Bronchus fibroblast of lung (primary cell): ENCODE measurements at places on chromosomes 5 and 9. TPM values are rescaled to one million over a fixed set of nuclear protein-coding genes. Genes with fewer than 3 reads are reported as not detected.

Gene FBXL7
- 6.7 and 6.8 TPM in 2 replicates for total RNA-seq

Gene SIT1
- 0.15 TPM in 1 of 2 replicates, not detected in the other for total RNA-seq

Gene DMRT3
- not detected in 2 replicates for total RNA-seq

Gene ABLIM3
- 63.9 and 64.7 TPM in 2 replicates for total RNA-seq

Gene LEAP2
- 0.34 and 0.45 TPM in 2 replicates for total RNA-seq

Gene CYLC2
- total RNA-seq: not detected in 2 replicates

Gene SOWAHA
- under 0.01 TPM in 1 of 2 replicates, not detected in the other for total RNA-seq

Gene UBE2QL1
- not detected in 2 replicates for total RNA-seq

Gene RNF224
- total RNA-seq: under 0.01 TPM in 1 of 2 replicates, not detected in the other

Gene LCN9
- not detected in 2 replicates for total RNA-seq

Gene THOC3
- 57.8 and 59.5 TPM in 2 replicates for total RNA-seq

Gene GPRIN1
- total RNA-seq: 9.2 and 9.7 TPM in 2 replicates

Gene BHMT2
- 1.3 and 2.2 TPM in 2 replicates for total RNA-seq

Gene EPB41L4A
- total RNA-seq: under 0.01 and 0.17 TPM in 2 replicates

Gene ACOT12
- total RNA-seq: 0.84 and 1.2 TPM in 2 replicates

Gene PCDHA3
- under 0.01 TPM in 1 of 2 replicates, not detected in the other for total RNA-seq

Gene DIRAS2
- total RNA-seq: not detected in 2 replicates

Gene HBEGF
- total RNA-seq: 2.4 and 3.5 TPM in 2 replicates
